ENCODE measurements at places on chromosomes 1 and 21. TPM values are rescaled to one million over a fixed set of nuclear protein-coding genes. Genes with fewer than 3 reads are reported as not detected.

- H3K27ac ChIP-seq: peak overlapping the region; percentile 97
- H3K4me1 ChIP-seq: peaks cover 14% of the 10 kb centered on the region
- peaks cover 25% of the 10 kb centered on the region for H3K36me3 ChIP-seq
- H3K4me3 ChIP-seq: peak overlapping the region; percentile 43
- no peaks in the 10 kb centered on the region for H3K27me3 ChIP-seq
Measured at GRCh38 chr1:150579945-150580642, 684 bp upstream of the MCL1 start.

- no peaks in the 10 kb centered on the region for H3K27me3 ChIP-seq
- no peaks in the 10 kb centered on the region for H3K36me3 ChIP-seq
- no peak for DNase-seq
- peak overlapping the region; percentile 84 for H3K27ac ChIP-seq
- no peak overlapping the region for H3K4me3 ChIP-seq
- H3K4me1 ChIP-seq: peaks cover 14% of the 10 kb centered on the region
Measured at GRCh38 chr1:118841521-118841920, 146.6 kb downstream of the TBX15 start.

Gene GJA8
- not detected for total RNA-seq

Gene AQP10
- total RNA-seq: 0.04 TPM

Gene DNAI4
- total RNA-seq: 9.2 TPM

DNA sequence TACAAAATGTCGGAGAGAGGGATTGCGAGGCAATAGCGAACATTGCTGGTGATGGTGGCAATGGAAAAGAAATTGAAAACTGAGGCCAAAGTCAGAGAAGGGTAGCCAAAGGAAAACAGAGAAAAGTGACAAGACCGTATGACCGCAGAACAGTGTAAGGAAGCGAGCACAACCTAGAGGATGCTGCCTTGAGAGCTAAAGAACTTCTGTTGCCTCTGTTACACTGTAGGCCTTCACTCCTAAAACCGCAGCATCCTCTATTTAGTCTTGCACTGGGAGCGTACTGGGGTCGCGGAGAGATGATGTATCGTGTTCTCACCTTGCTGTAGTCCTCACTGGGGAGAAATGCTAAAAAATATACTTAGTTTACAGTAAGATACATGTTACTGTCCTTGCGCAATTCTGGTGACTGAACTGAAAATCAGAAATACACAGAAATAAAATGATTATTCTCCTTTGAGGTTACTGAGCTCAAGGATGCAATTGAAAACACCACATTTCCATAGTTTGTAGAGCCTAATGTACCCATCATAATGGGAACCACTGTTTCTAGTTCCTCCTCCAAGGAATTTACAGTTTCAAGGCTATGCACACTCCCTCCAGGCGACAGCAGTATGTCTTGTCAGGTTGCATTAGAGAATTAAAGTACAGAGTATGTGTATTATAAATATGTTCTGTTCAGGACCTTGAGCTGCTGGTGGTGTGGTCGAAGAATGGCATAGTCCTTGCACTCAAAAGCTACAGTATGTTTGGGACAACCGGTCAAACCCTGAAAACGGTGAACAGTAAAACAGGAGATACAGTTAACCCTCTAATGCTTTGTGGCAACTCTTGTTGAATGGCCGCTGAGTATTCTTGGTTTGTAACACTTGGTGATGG, 1.3 kb downstream of the NEK7 start:
- H3K27me3 ChIP-seq: no peaks in the 10 kb centered on the region
- H3K4me1 ChIP-seq: peaks cover 10% of the 10 kb centered on the region
- H3K27ac ChIP-seq: peak overlapping the region; percentile 98
- no peaks in the 10 kb centered on the region for H3K36me3 ChIP-seq

GRCh38 chr1:87144316-87144895, 184.3 kb upstream of the LMO4 start:
- no peak for DNase-seq
- H3K4me1 ChIP-seq: peaks cover 10% of the 10 kb centered on the region
- no peaks in the 10 kb centered on the region for H3K27me3 ChIP-seq
- H3K4me3 ChIP-seq: no peak overlapping the region
- H3K27ac ChIP-seq: no peak overlapping the region

- H3K27ac ChIP-seq: no peak overlapping the region
- no peaks in the 10 kb centered on the region for H3K4me1 ChIP-seq
- DNase-seq: peak; percentile 63
- no peaks in the 10 kb centered on the region for H3K27me3 ChIP-seq
- peaks cover 13% of the 10 kb centered on the region for H3K36me3 ChIP-seq
Measured at GRCh38 chr1:171801487-171801891, 20.0 kb downstream of the METTL13 start.

Gene ADIPOR1
- 53.1 TPM for total RNA-seq

Gene HAO2
- total RNA-seq: 0.13 TPM

GRCh38 chr21:38531591-38531990, 33.3 kb upstream of the ERG start:
- no peak overlapping the region for H3K4me3 ChIP-seq
- no peaks in the 10 kb centered on the region for H3K36me3 ChIP-seq
- peak; percentile 95 for DNase-seq
- peak overlapping the region; percentile 13 for H3K27ac ChIP-seq
- H3K4me1 ChIP-seq: peaks cover 2% of the 10 kb centered on the region

DNA sequence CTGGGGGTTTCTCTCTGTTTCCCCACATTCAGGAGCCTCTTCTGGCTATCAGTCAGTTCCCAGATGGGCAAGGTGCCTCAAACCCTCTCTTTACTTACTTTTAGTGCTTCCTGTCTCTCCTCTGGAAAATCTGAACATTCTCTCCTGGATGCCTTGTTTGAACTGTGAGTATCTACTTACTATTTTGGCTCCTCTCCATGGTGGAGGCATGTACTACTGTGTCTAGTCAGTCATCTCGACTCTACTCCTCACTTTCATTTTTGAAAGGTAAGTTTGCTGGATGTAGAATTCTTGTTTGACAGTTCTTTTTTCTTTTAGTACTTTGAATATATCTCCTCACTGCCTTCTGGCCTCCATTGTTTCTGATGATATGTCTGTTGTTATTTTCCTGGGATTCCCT, 70.9 kb upstream of the FAM78B start:
- H3K27ac ChIP-seq: no peak overlapping the region
- DNase-seq: no peak
- H3K4me1 ChIP-seq: no peaks in the 10 kb centered on the region

GRCh38 chr1:36160949-36161485, 5.1 kb downstream of the MAP7D1 start:
- peak overlapping the region; percentile 45 for H3K4me3 ChIP-seq

Gene MEGF6
- total RNA-seq: 20.8 TPM

DNA sequence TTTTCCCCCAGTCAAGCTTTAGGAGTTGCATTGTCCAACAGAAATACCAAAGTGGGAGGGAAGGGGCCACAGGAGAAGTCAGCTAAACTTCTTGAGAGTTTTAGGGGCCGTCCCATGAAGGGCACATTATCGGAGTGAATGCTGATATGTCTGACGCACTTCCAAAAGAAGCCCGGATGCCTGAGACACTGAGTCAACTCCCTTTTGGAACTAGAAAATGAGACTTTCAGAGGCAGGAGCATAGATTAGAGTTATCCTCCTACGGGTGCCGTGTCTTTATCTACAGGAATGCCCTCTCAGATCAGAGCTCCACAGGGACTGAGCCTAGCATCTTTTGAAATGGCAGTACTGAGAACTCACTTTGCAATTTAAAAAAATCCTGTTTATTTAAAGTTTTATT, 13.1 kb downstream of the ACTN2 start:
- peak overlapping the region; percentile 91 for H3K27ac ChIP-seq
- H3K36me3 ChIP-seq: no peaks in the 10 kb centered on the region
- no peaks in the 10 kb centered on the region for H3K27me3 ChIP-seq
- DNase-seq: no peak

DNA sequence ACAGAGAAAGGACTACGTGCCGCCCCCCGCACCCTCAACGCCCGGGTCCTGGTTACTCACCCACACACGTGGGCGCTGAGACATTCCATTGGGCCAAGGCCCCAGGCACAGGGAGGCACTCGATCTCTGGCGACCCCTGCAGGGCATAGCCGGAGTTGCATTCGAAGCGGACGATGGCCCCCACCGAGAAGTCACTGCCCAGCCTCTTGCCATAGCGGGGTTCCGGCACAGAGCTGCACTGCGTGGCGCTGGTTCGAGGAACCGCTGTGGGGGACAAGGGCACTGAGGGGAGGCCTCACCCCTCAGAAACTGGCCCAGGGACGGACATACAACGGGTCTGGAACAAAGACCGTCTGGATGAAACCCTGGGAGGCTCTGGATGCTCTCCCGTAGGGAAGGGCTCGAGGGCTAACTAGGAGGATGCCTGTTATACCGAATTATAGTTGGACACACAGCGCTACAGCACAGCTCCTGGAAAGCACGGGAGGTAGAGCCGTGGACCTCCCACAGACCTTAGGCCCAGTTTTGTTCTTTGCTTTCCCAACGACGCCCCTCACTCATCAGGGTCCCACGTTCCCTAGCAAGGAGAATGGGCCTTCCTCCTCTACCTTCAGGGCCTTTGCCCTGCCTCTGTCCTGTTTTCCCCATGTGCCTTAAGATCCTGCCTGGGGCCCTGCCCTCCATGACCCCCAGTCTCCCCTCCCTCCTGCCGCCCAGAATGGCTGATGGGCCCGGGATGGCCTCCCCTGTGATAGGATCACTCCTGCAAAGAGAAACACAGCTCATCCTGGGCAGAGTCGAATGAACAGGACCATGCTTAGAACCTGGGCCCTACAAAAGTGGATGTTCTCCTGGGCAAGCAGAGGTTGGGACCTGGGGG, 152.8 kb downstream of the ZSCAN20 start:
- no peaks in the 10 kb centered on the region for H3K27me3 ChIP-seq
- no peak overlapping the region for H3K27ac ChIP-seq
- H3K4me1 ChIP-seq: peaks cover 22% of the 10 kb centered on the region
- no peaks in the 10 kb centered on the region for H3K36me3 ChIP-seq

Gene AMY1A
- not detected for total RNA-seq

Gene SYCP1
- total RNA-seq: not detected

Gene PRAMEF5
- total RNA-seq: not detected

Gene FAM76A
- 23.3 TPM for total RNA-seq

Gene FYB2
- total RNA-seq: not detected

GRCh38 chr1:110463725-110464124, 12.8 kb downstream of the PROK1 start:
- H3K36me3 ChIP-seq: no peaks in the 10 kb centered on the region
- H3K4me1 ChIP-seq: peaks cover 2% of the 10 kb centered on the region
- H3K27ac ChIP-seq: no peak overlapping the region
- H3K27me3 ChIP-seq: peaks cover 3% of the 10 kb centered on the region
- H3K4me3 ChIP-seq: no peak overlapping the region

DNA sequence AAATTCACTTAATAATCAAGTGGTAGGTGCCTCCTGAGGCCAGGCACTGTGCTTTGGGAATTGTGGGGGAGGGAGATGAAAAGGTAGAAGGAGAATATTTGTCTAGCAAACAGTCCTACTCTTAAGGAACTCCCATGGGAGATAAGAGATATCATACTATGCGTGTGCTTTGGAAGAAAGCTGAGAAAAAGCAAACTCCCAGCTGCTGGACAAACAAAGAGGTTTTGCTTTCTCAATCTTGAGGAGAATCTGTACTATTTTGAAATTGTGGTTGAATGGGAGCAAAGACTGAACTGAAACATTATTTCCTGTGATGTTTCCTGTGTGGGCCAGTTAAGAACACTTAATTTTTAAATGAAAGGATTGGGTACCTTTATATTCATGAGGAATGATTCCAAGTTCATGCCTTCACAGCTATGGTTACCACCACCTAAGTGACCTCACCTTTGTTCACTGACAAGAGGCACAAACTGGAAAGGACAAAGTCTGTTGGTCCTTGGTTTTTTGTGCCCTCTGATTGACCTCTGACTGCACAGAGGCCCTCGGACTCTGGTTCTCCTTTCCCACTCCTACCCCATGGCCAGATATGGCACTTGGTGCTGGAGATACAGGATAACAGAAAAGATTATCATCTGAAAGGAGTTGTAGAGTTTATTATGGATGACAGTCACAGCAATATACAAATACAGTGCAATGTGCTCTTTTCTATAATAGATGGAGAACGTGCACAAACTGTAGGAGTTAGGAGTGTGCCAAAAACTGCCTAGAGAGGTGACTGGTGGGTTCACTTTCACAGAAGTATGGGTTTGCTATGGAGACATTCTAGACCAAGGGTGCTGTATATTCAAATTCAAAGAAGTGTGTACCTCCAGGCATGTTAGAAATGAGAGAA, 1.6 kb downstream of the CD53 start:
- H3K36me3 ChIP-seq: no peaks in the 10 kb centered on the region
- peak overlapping the region; percentile 20 for H3K4me3 ChIP-seq

Gene PHLDA3
- total RNA-seq: 12.6 TPM

Gene RPTN
- total RNA-seq: not detected

Gene GJC2
- total RNA-seq: 1.6 TPM

DNA sequence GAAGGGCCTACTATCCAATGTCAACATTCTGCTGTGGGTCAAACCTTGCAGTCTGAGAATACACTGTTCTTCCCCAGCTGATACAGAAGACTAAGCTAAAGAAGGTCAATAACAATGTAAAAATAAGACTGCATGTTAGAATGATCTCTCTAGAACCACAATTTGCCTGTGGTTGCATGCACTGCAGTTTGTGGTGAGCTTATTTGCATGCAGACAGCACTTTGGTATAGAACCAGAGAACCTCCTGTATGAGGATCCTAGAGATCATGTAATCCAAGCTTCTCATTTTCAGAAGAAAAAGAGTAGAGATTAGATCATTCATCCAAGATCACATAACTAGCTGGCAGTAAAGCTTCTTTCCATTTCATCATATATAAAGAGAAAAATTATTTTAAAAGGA, 15.8 kb downstream of the SYNJ1 start:
- DNase-seq: no peak
- no peaks in the 10 kb centered on the region for H3K36me3 ChIP-seq
- no peak overlapping the region for H3K4me3 ChIP-seq
- no peaks in the 10 kb centered on the region for H3K4me1 ChIP-seq
- no peaks in the 10 kb centered on the region for H3K27me3 ChIP-seq

DNA sequence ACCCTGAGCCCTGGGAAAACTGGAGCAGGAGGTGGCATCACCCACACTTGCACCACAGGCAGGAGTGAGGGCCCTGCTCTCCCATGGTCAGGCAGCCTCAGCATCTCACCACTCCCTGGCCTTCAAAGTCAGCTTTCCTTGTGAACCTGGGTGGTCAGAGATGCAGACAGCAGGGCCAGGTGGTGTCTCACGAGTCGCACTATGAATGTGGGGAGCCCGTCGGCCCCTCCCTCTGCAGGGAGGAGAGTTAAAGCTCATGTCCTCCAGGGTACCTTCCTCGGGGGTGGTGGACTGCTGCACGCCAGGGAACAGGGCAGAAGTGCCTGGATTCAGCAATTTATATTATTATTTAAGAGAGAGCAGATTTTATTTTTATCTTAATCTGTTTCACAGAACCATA, 24.1 kb downstream of the ABCG1 start:
- no peak overlapping the region for H3K4me3 ChIP-seq
- H3K4me1 ChIP-seq: peaks cover 14% of the 10 kb centered on the region
- DNase-seq: no peak
- H3K27me3 ChIP-seq: peaks cover 6% of the 10 kb centered on the region
- H3K27ac ChIP-seq: no peak overlapping the region

- H3K4me3 ChIP-seq: no peak overlapping the region
- H3K27ac ChIP-seq: no peak overlapping the region
- peaks cover 4% of the 10 kb centered on the region for H3K27me3 ChIP-seq
- peaks cover 38% of the 10 kb centered on the region for H3K4me1 ChIP-seq
- H3K36me3 ChIP-seq: no peaks in the 10 kb centered on the region
Measured at GRCh38 chr1:32876341-32877210, 5.9 kb upstream of the FNDC5 start.

- no peak overlapping the region for H3K27ac ChIP-seq
- no peaks in the 10 kb centered on the region for H3K36me3 ChIP-seq
- H3K4me1 ChIP-seq: peaks cover 43% of the 10 kb centered on the region
- no peaks in the 10 kb centered on the region for H3K27me3 ChIP-seq
- H3K4me3 ChIP-seq: no peak overlapping the region
Measured at GRCh38 chr1:7468248-7468647, 302.8 kb upstream of the VAMP3 start.
